Mononuclear cell (primary cell): ENCODE measurements at places on chromosomes 3 and 15. TPM values are rescaled to one million over a fixed set of nuclear protein-coding genes. Genes with fewer than 3 reads are reported as not detected.

Gene MRPS22
- 65.3 TPM for total RNA-seq

Gene SAMD7
- not detected for total RNA-seq

Gene PDCD7
- total RNA-seq, result 11.5 TPM

Gene HSPBAP1
- total RNA-seq, result 12.9 TPM

Gene PRR23E
- not detected for total RNA-seq

Gene GP5
- total RNA-seq, result 3.8 TPM

Gene TMEM202
- total RNA-seq, result not detected

Gene APBA2
- 78.6 TPM for total RNA-seq

Gene GPR176
- total RNA-seq, result 0.21 TPM

Gene HHLA2
- 0.31 TPM for total RNA-seq

Gene RAB7A
- total RNA-seq, result 62.0 TPM

Gene FGF12
- under 0.01 TPM for total RNA-seq

Gene PRR23B
- total RNA-seq, result not detected

Gene BAHD1
- total RNA-seq, result 13.9 TPM

Gene NR2E3
- total RNA-seq, result not detected

Gene LYZL4
- not detected for total RNA-seq

Gene SATB1
- total RNA-seq, result 406 TPM

Gene GAP43
- not detected for total RNA-seq

Gene FETUB
- not detected for total RNA-seq

Gene PRSS50
- total RNA-seq, result not detected

Gene ANKRD63
- total RNA-seq, result not detected

Gene PIERCE2
- 0.31 TPM for total RNA-seq

Gene CPEB1
- total RNA-seq, result not detected

Gene MAGI1
- total RNA-seq, result not detected

Gene ABTB1
- 27.3 TPM for total RNA-seq

Gene LTK
- 1.6 TPM for total RNA-seq

Gene PRTG
- total RNA-seq, result under 0.01 TPM

Gene TM4SF1
- 0.84 TPM for total RNA-seq

Gene IL17RE
- 0.10 TPM for total RNA-seq

Gene P2RY13
- total RNA-seq, result 14.9 TPM

Gene CRABP1
- total RNA-seq, result not detected

Gene ZNF80
- total RNA-seq, result 1.2 TPM

Gene LARP6
- not detected for total RNA-seq

Gene KY
- total RNA-seq, result under 0.01 TPM

Gene DCP1A
- total RNA-seq, result 80.2 TPM

Gene FBLN2
- 0.73 TPM for total RNA-seq

Gene MST1
- total RNA-seq, result 2.1 TPM

Gene GP9
- 28.1 TPM for total RNA-seq

Gene KLHL6
- total RNA-seq, result 24.9 TPM
